ENCODE measurements at places on chromosomes 7 and 10.

GRCh38 chr7:24597014-24597413, 23.8 kb downstream of the PALS2 start:
- DNase-seq: no peak

GRCh38 chr10:12961416-12962205, 39.9 kb downstream of the CCDC3 start:
- DNase-seq: no peak

DNA sequence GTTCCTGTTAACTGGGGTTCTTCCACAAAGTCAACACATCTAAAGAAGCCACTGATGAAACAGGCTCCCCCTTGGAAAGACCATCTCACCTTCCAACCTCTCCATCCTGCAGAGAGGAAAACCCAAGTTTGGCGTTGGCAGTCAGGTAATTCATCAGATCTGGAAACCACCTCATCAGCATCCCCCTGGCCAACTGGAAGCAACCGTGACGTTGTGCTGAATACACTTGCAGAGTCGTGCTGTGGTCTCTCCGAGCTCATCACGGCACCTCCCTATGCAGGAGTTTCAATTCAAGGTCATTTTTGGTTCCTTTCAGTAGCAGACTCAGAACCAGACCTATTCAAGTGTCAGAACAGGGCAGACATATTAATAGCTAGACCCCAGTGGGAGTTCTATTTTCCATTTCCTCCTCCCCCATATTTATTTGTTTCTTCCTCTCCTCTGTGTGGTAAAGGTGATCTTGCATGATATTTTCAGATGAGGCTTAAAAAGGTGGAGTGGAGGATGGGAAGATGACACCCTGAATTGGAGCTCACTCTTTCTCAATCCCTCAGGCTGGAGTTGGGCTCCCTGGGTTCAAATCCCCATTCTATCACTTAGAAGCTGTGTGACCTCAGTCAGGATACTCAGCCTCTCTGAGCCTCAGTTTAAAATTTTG, 149.1 kb upstream of the ADO start:
- no peak for DNase-seq

GRCh38 chr10:60417901-60418300, 28.2 kb upstream of the ANK3 start:
- no peak for DNase-seq

Measured in C1 segment of cervical spinal cord (tissue), 14 donors.